ENCODE measurements at places on chromosomes 11 and 22.

GRCh38 chr22:44729391-44730021 is 22.9 kb upstream of the ARHGAP8 start:
- DNase-seq = peak; percentile 23

- no peak for DNase-seq
Observed at GRCh38 chr22:36204001-36204631, 2.5 kb upstream of the APOL4 start.

GRCh38 chr11:63511048-63511748 is 5.3 kb downstream of the LGALS12 start:
- no peak for DNase-seq

DNA sequence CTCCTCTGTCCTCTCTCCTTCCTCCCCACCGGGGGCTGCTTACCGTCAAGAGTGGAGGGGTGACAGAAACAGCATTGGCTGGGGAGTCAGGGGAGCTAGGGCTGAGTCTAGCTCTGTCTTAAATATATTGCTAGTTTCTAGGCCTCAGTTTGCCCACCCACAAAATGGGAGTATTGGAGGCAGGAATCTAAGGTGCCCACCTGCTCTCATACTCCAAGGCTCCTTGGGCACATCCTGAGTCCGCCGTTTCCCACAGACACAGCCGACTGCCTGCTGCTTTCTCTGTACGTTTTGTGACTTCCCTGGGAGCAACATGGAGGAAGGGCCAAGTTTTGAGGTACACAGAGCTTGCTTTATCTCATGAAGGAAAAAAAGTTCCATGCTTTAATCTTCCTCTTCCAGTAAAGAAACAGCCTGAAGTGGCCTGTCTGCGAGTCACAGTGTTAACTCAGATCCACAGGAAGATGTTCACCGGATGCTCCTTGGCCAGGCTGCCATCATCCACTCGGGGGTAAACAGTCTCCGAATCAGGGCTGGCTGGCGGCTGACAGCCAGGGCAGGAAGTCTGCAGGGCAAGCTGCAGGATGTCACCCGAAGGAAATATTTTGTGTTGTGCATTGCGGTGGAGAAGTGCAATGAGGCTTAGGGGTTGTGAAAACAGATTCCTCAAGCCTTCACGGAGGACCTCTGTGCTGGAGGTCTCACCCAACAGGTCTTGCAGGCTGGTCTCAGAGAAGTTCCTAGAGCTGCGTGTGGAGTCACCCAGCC is 11.0 kb upstream of the CERK start:
- DNase-seq = peak; percentile 61

DNA sequence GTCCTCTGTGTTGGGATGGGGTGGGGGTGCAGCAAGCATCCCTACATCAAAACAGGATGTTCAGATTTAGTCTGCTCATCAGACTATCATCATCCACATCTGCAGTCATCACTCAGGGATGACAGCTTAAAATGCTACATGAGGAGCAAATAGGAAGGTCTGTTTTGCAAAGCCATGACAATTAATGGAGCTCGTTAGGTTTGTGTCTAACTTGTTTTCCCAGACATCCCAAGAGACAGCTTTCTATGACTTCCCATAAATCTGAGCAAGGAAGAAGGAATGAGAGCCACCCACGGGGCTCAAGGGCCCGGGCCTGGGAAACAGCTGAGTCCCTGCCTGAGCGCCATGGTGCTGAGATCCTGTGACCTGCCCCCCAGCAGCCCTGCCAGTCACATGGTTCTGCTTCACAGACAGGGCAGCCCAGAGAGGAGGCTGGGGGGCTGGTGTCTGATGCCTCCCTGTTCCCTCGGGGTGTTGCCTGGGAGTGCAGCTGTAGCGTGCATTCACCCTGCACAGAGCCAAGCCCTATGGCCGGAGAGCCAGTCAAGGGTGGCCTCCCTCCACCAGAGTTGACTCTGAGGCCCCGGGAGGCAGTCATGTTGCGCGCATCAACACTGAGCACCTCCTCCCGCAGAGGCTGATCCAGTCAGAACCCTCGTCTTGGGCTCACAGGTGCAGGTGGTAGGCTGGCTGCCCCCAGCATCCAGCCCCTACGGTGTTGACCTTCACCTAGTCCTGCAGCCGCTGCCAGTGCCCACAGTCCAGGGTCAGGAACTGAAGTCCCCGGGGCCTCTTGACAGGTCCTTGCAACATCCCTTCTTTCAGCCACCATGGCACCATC is 12.1 kb downstream of the DERL3 start:
- no peak for DNase-seq

DNA sequence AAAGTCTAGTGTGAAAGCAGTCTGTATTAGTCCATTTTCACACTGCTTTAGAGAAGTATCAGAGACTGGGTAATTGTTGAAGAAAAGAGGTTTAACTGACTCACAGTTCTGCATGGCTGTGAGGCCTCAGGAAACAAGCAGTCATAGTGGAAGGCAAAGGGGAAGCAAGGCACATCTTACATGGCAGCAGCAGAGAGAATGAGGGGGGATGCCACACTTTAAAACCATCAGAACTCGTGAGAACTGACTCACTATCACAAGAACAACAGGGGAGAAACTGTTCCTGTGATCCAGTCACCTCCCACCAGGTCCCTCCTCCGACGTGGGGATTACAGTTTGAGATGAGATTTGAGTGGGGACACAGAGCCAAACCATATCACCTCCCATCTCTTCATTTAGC is 13.8 kb upstream of the TUBA8 start:
- peak; percentile 39 for DNase-seq

DNA sequence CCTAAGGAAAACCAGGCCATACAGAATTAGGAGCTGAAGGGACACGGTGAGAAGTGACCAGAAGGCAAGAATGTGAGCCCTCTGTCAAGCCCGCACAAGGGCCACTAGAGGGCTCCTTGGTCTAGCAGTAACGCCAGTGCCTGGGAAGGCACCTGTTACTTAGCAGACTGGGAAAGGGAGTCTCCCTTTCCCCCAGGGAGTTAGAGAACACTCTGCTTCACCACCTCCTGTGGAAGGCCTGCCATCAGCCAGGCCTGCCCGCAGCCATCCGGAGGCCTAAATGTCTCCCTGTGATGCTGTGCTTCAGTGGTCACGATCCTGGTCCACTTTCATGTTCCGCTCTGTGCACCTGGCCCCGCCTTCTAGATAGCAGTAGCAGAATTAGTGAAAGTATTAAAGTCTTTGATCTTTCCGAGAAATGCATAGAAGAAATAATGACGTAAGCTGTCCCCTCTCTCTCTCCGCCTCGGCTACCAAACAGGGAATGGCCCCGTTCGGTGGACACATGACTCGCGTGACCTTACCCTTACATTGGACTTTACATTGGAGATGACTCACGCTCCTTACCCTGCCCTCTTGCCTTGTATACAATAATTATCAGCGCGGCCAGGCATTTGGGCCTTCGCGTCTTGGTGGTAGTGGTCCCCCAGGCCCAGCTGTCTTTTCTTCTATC is 10.7 kb upstream of the GSTP1 start:
- peak; percentile 32 for DNase-seq

- DNase-seq = peak; percentile 84
Observed at GRCh38 chr11:66336234-66337102, at the start of gene RIN1. RIN1 (minus strand) TSS chr11:66336434; CDS start chr11:66336402, 32 bp downstream.

- no peak for DNase-seq
Observed at GRCh38 chr11:104934594-104934993, 33.8 kb downstream of the CASP4 start.

DNA sequence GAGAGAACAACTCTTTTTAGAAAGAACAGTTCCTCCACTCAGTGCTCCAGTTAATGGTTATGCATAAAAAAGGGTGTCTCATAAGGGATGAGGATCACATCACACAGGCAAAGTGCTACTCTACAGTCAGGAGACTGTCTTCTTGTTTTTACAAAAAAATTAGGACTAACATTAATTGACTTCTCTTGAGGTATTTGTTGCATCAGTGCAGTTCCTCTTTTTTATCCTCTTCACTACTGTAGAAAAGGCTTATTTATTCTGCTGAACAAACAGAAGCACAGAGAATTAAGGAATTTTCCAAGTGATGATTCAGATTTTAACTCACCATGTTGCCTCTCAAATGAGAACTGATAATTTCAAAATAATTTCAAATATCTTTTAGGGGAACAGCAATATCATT is 1.9 kb downstream of the MMP8 start:
- no peak for DNase-seq

- no peak for DNase-seq
Observed at GRCh38 chr22:40928657-40929056, 22.5 kb upstream of the RBX1 start.

- peak; percentile 49 for DNase-seq
Observed at GRCh38 chr11:14413307-14414069, 54.5 kb upstream of the RRAS2 start.

DNA sequence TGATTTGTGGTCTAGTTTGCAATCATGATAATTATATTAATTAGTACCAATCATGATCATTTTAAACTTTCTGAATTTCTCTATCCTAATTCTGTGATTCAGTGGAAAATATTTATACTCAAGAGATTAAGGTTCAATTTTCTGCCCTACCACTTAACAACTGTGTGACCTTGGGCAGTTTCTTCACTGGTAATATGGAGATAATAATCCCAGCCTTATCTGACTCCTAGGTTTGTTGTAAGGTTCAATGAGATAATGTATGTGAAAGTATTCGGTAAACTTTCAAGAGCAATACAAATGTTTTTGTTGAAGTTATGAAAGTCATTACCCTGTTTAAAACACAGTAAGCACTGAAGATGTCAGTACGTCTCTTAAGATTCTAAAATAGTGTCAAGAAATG is 36.3 kb downstream of the CSTPP1 start:
- no peak for DNase-seq

GRCh38 chr22:37443086-37443485 is 15.8 kb upstream of the ELFN2 start:
- DNase-seq = no peak

GRCh38 chr11:124879493-124880289 is 14.5 kb downstream of the ROBO3 start:
- no peak for DNase-seq

DNA sequence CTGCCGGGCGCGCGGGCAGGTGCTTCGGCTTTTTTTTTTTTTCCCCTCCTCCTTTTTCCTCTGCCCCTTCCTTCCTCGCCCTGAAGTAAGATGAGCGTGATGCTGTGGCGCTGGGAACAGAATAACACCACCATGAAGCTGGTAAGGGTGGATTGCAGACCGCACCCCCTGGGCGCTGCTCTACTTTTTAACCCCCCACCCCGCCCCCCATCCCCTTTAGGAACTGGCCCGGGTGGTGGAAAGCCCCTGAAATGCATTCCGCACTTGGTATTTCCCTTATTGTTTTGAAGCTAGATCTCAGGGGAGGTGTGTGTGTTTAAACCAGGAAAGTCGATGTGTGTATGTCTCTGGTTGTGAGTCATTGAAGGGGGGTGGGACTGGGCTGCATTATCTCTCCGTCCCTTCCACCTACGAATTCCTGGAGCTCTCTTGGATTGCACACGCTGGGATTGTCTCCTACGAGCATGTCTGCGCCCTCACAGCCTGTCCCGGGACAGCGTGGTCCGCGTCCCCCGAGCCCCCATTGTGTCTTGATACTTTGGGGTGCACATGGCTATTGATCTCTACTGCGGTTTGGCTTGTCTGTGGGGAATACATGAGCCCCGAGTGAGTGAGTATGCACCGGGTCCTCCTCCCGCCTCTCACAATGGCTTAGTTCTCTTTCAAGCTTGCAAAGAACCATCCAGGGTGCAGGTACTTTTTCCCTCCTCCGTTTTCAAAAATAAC is 64.9 kb downstream of the NAV2 start:
- peak; percentile 7 for DNase-seq

GRCh38 chr11:94635072-94635471 is 67.9 kb downstream of the PIWIL4 start:
- DNase-seq = no peak

- peak; percentile 50 for DNase-seq
Observed at GRCh38 chr11:834371-835316, 1.9 kb downstream of the CD151 start.

DNA sequence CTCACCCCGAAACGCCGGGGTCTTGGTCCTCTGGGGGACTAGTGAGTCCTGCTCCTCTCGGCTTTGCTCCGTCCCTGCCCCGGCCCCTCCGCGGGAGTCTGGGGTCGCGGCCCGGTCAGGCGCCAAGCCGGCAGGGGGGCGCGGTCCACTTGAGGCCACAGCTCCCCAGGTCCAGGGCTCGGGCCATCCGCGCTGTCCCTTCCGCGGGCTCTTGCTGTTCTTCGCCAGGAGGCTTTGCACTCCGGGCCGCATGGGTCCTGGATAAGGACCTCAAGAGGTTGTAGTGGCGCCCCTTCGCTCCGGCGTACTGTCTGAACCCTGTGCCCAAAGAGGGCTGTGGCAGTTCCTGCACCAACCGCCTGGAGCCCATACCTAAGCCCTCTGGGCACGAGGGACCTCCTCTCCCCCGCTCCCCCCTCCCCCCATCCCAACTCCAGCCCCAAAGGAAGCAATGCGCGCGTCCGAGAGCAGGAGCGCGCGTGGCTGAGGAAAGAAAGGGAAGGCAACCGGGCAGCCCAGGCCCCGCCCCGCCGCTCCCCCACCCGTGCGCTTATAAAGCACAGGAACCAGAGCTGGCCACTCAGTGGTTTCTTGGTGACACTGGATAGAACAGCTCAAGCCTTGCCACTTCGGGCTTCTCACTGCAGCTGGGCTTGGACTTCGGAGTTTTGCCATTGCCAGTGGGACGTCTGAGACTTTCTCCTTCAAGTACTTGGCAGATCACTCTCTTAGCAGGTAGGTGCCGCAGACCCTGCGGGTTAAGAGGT is at the start of gene ADM:
Gene ADM (plus strand): TSS at position 579 of the 767 bp plus-strand sequence. CDS start 628 bp downstream, outside the sequence.
- peak; percentile 61 for DNase-seq

DNA sequence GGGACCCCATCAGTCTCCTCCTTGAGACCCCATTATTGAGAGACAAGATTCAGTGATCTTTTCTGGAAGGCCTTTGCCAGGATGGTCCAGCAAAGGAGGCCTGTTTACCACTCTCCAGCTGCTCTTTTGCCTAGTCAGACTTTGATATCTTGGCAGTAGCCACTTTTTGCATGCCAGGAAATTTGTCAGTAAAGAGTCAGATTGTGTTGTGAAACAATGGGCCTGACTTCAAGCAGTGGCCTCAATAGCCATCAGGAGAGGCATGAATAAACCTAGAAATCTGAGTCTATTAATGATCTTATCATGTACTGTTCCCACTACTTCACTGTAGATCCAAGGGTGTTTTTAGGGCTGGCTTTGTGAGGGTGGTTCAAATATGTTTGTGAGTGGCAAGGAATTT is 479.4 kb downstream of the JRKL start:
- DNase-seq = no peak

DNA sequence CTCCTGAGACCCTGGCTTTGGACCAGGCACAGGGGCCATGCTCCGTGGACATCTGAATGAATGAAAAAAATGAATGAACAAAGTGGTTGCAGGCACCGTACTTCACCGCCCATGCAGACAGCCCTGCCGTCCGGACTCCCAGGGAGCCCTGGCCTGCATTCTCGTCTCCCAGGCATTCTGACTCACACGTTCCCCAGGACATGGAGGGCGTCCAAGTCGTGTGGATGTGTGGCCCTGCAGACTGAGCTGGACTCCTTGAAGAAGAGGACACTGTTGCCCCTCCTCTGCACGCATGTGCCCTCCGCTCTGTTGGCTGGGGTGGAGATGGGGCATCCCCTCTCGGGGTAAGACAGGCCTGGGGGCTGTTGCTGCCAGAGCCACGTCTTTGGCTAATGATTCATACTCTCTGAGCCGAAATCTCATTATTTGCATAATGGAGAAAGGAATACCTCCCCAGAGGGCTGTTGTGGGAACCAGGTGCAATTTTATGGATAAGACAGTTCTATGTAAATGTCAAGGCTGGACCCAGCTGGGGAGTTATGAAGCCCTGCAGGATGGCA is 49.7 kb downstream of the RTL6 start:
- DNase-seq = no peak

Data from stimulated activated naive CD8-positive, alpha-beta T cell treated with anti-CD3 and anti-CD28 coated beads, Interleukin-15, Interleukin-2, amounts not matched to agents 100 U/mL and 50 U/mL, for 24 hours (primary cell).